A549 treated with ZK216348 at 1 μM for 4 hours (cell line): ENCODE measurements at places on chromosomes 16 and 17. TPM values are rescaled to one million over a fixed set of nuclear protein-coding genes. Genes with fewer than 3 reads are reported as not detected.

The CNGB1 gene
- total RNA-seq, result 0.22 to 0.33 TPM (median 0.29 TPM) in 4 of 5 replicates, not detected in the other

The TNFRSF17 gene
- not detected in 5 replicates for total RNA-seq

The TMIGD1 gene
- not detected in 5 replicates for total RNA-seq

The ZG16 gene
- not detected in 5 replicates for total RNA-seq

The P2RX1 gene
- 0.05 TPM in 1 of 5 replicates, not detected in the others for total RNA-seq

The KCNJ12 gene
- 0.67 to 1.5 TPM (median 1.4 TPM) in 5 replicates for total RNA-seq

The TEKT5 gene
- not detected in 5 replicates for total RNA-seq

The NBR1 gene
- total RNA-seq, result 31.8 to 47.2 TPM (median 41.3 TPM) in 5 replicates

The SNTB2 gene
- total RNA-seq, result 5.0 to 11.0 TPM (median 8.7 TPM) in 5 replicates

The SOX9 gene
- 6.4 to 10.9 TPM (median 8.3 TPM) in 5 replicates for total RNA-seq

The ENPP7 gene
- total RNA-seq, result not detected in 5 replicates

The WFIKKN2 gene
- not detected in 5 replicates for total RNA-seq

The TMEM92 gene
- 18.3 to 24.2 TPM (median 20.8 TPM) in 5 replicates for total RNA-seq

The RAB26 gene
- total RNA-seq, result 3.0 to 4.2 TPM (median 3.6 TPM) in 5 replicates

The OR4D1 gene
- total RNA-seq, result not detected in 5 replicates

The ICAM2 gene
- total RNA-seq, result not detected in 5 replicates

The TMEM204 gene
- total RNA-seq, result not detected in 5 replicates

The PPM1D gene
- 15.5 to 21.5 TPM (median 16.9 TPM) in 5 replicates for total RNA-seq

The CACNG4 gene
- 10.0 to 14.2 TPM (median 13.1 TPM) in 5 replicates for total RNA-seq

The SLC9A5 gene
- 1.0 to 2.1 TPM (median 1.6 TPM) in 5 replicates for total RNA-seq
